Muscle of arm (tissue), 14 donors: ENCODE measurements at places on chromosomes 6 and 20.

DNA sequence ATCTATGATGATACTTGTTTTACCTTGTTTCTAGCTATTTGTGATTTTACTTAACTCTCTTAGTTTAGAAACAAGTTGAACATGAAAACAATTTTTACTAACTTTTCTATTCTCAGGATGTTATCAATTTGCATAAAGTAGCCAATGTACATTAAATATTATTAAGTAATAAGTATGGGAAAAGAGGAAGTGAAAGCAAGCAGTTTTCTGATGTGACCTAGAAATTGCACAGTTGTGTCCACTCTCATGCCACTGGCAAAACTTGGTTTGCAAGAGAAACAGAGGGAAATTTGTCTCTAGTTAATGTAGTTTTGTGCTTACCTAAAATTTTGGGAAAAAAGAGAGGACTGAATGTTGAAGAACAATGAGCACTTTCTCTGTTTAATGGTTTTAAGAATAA lies 19.2 kb upstream of the TSPYL1 start:
- DNase-seq = no peak

DNA sequence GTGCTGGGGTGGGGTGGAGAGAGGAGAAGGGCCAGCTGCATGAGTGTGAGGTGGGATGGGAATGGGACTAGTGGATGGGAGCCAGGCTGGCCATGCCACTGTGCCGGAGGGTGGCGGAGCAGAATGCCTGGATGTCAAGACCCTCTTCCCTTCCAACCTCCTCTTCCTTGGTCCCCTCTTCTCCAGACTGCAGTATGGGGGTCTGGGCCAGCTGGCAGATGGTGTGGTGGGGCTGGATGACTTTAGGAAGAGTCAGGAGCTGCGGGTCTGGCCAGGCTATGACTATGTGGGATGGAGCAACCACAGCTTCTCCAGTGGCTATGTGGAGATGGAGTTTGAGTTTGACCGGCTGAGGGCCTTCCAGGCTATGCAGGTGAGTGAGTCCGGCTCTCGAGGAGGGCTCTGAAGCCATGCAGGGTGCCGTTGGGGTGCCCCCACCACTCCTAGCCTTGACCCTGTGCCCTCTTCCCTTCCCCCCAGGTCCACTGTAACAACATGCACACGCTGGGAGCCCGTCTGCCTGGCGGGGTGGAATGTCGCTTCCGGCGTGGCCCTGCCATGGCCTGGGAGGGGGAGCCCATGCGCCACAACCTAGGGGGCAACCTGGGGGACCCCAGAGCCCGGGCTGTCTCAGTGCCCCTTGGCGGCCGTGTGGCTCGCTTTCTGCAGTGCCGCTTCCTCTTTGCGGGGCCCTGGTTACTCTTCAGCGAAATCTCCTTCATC lies 7.7 kb downstream of the DDR1 start:
- no peak for DNase-seq

GRCh38 chr6:148771212-148771601 lies 24.4 kb downstream of the UST start:
- no peak for DNase-seq

- DNase-seq = no peak
Observed at GRCh38 chr6:108574457-108575141, 13.9 kb downstream of the FOXO3 start.

- DNase-seq = no peak
Observed at GRCh38 chr6:138656364-138657064, 117.1 kb upstream of the CCDC28A start.

GRCh38 chr6:34132486-34133185 lies 13.3 kb downstream of the GRM4 start:
- peak; percentile 26 for DNase-seq

DNA sequence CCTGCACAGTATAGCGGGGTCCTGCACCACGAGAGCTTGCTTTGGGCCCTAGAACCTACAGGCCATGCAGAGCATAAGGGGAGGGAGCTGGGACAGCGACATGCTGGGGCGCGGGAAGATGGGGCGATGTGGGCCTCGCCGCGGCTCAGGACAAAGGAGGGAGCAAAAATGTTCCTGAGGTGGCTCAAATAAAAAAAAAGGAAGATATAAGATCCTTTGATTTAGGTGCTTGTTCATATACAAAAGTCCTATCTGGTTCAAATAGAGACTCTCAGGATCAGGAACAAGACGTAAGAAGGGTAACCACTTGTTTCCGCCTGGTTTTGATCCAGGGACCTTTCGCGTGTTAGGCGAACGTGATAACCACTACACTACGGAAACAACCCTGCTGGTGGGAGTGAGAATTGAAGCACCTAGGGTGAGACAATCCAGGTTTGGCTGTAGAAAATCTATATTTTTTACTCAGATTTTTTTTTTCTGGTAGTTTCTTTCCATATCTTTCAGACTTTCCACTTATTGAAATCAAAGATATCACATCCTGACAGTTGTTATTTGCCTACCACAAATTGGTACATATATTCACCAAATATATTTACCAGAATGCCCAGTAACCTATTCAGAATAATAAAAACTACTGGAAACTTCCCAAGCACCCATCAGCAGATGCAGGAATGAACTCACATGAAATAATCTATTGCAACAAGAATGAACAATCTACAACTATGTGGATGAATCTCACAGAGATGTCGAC lies 177.9 kb upstream of the ZNF184 start:
- no peak for DNase-seq

DNA sequence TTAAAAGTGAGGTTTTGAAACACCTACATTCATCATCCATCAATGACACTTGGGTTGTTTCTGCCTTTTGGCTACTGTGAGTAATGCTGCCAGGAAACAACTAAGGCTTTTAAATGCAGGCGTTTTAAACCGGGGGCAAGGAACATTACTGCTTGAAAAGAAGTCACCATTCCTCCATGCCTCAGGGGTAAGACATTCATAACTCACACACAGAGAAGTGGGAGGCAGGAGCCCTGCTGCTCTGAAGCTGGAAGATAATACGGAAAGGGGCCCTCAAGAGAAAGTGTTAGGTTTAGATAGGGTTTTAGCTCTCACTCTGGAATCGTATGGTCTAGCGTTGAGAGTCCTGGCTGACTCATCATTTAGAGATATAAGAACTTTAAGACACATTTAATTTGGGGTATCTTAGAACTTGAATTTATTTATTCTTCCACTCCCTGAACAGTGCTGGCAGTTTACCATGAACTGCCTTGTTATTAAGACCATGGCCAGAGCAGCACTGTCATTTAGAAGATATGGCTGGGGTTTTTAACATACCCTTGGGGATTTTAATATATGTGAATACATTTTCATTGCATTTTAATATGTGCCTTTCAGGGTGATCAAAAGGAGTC lies 1.8 kb downstream of the TUBB1 start:
- DNase-seq = no peak

- DNase-seq = no peak
Observed at GRCh38 chr6:29828471-29828797, 809 bp downstream of the HLA-G start.

DNA sequence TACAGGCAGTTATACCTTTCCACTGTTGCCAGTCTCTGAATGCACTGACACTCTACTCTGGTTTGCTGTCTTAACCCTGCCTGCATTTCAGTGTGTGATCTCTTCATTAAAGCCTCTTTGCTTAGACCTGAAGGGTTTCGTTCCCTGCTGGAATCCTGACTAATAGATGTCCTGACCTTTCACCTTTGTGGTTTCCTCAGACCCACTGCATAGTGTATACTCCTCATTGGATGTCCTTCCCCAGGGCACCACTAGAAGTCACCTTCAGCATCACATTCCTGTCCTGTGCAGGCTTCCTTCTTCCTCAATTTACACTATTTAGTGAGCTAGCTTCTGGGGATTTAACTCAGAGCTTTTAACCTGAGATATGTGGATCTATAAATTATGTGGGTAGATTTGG lies 120.6 kb downstream of the RCAN2 start:
- no peak for DNase-seq

DNA sequence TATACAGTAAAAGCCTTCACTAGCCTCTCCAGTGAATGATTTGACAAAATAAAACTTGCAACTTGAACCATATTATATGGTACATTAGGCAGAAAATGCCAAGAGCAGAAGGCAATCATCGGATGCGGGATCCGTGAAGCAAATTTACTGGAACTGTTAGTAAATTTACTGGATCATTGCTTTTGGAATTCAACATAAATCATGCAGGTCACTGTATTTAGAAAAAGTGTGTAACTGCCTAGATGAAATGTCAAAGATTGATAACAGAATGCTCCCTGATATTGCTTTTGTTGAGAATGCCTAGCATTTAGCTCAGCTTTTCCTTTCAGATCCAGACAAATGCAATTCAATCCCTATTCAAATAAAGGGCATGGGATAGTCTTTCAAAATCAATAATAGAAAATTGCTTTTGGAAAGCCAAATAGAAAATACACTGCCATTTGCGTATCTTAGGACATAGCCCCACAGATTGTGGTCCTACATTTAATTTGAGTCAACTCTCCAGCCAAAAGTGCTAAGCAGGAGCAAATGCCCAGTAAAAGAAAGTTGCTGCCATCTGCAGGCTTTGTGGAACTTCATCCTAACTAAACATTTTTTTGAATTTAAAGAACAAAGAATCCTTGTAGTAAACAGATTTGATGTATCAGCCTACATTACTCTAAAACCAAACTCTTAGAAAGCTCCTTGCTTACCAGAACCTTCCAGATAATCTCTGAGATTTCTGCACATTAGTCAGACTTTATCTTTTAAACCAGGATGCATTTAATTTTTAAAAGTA lies 109.5 kb upstream of the HSF2 start:
- peak; percentile 31 for DNase-seq

DNA sequence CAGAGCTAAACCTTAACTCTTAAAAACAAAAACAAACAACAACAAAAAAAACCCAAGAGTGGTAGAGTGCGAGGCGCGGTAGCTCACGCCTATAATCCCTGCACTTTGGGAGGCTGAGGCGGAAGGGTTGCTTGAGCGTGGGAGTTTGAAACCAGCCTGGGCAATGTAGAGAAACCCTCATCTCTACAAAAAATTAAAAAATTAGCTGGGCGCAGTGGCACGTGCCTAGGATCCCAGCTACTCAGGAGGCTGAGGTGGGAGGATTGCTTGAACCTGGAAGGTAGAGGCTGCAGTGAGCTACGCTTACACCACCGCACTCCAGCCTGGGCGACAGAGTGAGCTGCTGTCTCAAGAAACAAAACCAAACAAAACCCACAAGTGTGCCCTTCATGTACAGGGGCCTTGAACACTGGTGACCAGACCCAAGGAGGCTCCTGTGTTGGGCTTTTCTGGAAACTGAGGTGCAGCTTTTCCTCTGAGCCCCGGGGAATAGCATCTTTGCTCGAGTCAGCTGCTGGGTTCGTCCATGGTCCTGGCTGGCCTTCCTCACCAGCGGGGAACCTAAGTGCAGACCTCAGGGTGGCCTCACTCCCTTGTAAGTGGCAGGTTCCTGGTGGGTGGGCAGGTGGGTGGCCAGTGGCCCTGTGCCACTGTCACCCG lies 39.9 kb downstream of the PYGB start:
- no peak for DNase-seq
